Daoy (cell line): ENCODE measurements at places on chromosomes 1 and 21. TPM values are rescaled to one million over a fixed set of nuclear protein-coding genes. Genes with fewer than 3 reads are reported as not detected.

The ZYG11B gene
- 14.2 and 16.2 TPM in 2 replicates for total RNA-seq

- no peak for DNase-seq
Observed at GRCh38 chr1:238961790-238962189, 424.6 kb upstream of the CHRM3 start.

The AIM2 gene
- total RNA-seq = 3.9 and 5.3 TPM in 2 replicates

- DNase-seq = no peak
Observed at GRCh38 chr1:242081446-242081845, 82.5 kb upstream of the MAP1LC3C start.

The NPPA gene
- not detected in 2 replicates for total RNA-seq
